ENCODE measurements at places on chromosomes 6 and 20.

- DNase-seq = no peak
Observed at GRCh38 chr20:63534831-63535651, 2.1 kb downstream of the PTK6 start.

DNA sequence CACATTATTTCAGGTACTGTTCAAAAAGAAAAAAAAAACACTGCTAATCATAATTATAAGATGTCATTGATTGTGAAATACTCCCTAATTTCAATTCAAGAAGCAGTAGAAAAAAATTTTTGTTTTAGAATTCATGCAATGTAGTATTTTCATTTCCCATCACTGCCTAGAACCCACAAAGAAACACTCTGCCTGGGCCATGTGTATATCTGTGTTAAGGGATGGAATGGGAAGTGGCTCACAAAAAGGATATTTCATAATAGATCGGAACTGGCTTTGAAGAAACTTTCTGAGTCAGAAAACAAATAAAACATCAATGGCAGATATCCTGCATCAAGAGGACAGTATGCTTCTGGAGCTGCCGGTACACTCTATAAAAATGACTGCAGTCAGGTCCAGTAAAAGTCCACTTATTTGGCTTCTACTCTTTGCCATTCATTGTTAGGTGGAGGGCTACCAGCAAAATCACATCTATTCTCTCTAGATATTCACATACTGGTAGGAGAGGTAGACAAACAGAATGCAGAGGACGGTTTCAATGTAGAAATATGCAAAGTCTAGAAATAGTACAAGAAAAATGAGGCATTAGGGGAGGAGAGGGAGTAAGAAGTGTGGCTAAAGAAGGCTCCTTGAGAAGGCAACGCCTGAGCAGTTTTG is 135.0 kb upstream of the TNFAIP3 start:
- DNase-seq = peak; percentile 53

GRCh38 chr6:169592558-169592957 is 109.3 kb downstream of the WDR27 start:
- DNase-seq = no peak

- no peak for DNase-seq
Observed at GRCh38 chr6:74268815-74269599, 573.0 kb downstream of the CD109 start.

DNA sequence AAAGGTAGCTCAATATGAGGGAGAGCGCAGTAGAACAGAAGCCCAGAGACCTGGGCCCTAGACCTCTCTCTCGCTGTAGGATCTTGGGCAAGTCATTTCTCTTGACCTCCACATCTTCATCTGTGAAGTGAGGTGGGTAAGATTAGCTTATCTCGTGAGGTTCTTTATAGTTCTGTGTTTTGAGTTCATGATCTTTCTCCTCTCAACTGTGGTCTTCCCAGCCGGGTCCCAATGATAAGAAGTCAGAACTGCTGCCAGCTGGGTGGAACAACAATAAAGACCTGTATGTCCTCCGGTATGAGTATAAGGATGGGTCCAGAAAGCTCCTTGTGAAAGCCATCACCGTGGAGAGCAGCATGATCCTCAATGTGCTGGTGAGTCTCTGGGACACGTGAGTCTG is 6.9 kb downstream of the PSMF1 start:
- DNase-seq = no peak

GRCh38 chr6:37242429-37243052 is 15.0 kb upstream of the TBC1D22B start:
- DNase-seq = peak; percentile 96

- no peak for DNase-seq
Observed at GRCh38 chr6:127561660-127562059, 15.3 kb upstream of the C6orf58 start.

DNA sequence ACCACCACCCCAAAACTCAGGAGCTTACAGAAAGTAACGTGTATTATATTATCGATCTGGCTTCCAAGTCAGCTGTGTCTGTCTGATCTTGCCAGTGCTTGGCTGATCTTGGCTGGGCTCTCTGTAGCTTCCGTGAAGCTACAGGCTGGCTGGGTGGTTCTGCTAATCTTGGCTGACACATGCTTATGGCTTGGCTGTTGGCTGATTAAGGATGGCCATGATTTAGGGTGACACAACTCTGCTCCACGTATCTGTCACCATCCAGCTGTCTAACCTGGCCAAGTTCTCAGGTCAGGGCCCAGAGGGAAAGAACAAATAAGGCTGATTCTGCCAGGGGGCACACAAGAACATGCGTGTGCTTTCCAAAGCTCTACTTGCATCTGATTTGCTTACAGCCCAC is 64.7 kb upstream of the PRL start:
- DNase-seq = no peak

- DNase-seq = no peak
Observed at GRCh38 chr20:25022680-25023079, 30.1 kb upstream of the APMAP start.

- DNase-seq = no peak
Observed at GRCh38 chr20:58890518-58891085, 38.1 kb downstream of the GNAS start.

DNA sequence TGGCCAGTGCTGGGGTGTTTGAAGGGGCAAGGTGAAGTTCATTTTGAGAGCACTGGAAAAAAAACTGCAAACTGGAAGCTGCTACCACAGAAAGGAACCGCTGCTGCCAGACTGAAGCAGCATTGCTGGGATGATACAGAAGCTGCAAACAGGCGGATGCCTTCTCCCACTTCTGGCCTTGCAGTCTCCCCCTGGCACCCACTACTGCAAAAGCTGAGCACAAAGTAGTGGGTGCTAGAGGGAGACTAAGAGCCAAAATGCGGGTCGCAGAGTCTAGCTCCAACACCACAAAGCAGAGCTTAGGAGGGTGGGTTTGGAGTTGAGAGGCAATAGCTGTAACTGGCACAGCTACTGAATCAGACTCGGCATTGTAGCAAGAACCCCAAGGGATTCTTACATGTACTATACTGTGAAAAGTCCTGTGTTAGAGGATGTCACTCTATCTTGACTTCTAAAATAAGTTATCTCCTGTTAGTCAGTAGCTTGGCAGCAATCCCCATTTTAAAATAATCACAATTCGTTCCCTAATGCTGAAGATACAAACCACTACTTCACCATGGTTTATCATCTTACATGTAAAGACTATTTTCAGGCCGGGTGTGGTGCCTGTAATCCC is 44.0 kb upstream of the COL21A1 start:
- no peak for DNase-seq

DNA sequence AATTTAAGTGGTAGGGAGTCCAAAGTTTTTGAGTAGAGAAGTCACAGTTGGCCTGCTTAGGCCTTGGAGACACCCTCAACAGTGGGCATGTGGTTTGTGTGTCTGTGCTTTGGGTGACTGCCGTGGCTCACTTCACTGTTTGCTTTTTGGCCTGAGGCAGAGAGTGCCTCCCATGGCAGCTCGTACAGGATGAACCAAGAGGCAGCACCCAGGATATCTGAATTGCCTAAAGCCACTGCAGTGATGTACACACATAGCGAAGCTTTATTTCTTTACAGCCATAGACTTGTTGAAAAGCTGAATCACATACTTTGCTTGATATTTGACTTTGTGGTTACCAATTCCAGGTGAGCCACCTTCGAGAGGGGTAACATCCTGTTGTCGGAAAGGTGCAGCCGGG is 21.6 kb downstream of the RREB1 start:
- DNase-seq = no peak

DNA sequence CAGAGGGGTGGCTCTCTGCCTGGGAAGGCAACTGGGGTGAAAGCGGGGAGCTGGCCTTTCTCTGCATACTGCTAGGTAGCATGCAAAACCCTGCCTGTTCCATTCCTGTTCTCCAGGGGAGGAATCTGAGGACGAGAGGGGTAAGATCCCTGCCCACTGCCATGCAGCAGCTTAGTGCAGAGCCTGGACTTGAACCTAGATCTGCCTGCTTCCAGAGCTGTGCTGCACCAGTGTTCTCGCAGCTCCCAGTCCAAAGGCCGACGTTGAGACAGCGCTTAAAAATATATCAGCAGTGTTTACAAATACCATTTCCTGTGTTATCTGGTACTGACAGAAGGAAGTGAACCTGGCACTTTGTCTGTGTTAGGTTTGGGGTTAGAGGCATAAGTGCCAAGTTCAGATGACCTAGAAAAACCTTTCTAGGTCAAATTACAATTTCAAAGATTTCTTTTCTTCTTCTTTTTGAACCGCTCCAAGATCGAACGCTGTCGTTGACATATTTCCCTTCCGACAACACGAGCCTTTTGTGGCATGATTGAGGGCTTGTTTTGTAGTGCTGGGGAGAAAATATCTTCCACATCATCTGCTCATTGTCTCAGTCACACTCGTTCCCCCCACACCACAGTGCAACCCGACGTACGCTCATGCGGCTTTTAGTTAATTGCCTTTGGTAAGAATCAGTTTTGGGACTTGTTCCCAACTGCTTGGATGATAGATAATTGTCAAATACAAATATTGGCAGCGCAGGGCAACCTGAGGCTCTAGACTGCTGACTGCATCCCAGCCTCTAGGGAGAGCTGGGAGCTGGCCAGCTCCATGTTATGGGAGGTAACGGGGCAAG is 44.6 kb downstream of the TOX2 start:
- DNase-seq = no peak

DNA sequence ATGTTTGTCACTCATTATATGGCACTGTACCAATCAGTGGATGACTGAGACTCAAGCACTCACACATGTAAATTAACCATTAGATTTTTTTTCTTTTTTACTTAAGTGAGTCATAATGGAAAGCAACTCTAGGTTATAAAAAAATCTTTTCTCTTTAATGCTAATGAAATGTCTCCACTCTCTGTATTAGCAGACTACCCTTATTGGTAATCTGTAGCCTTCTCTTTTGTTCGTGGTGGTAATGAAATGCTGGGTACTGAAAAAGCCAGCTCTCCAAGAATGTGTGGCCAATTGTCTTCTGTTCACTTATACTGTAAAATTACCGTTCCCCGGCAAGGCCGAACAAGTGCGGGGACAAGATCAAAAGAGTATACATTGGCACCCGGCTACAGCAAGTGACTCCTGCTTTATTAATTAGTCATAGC is 69.0 kb downstream of the AFG1L start:
- no peak for DNase-seq
